ENCODE measurements at places on chromosomes 16 and 17. TPM values are rescaled to one million over a fixed set of nuclear protein-coding genes. Genes with fewer than 3 reads are reported as not detected.

Gene PYDC1
- 17.5 TPM for total RNA-seq

Gene CASKIN1
- 2.2 TPM for total RNA-seq

Gene UBALD2
- total RNA-seq = 25.9 TPM

Gene SLC52A1
- total RNA-seq = 6.1 TPM

Gene HOXB8
- not detected for total RNA-seq

Gene PIRT
- total RNA-seq = 0.06 TPM

Gene C17orf107
- total RNA-seq = 11.7 TPM

Gene IGFALS
- 0.69 TPM for total RNA-seq

Gene SLC16A11
- 3.2 TPM for total RNA-seq

Gene TPSAB1
- total RNA-seq = 16.4 TPM
